Hepatocyte (in vitro differentiated cells): ENCODE measurements at places on chromosomes 3 and 15. TPM values are rescaled to one million over a fixed set of nuclear protein-coding genes. Genes with fewer than 3 reads are reported as not detected.
A peak's percentile ranks its signal among the peaks of the same experiment; 100 is the strongest.

DNA sequence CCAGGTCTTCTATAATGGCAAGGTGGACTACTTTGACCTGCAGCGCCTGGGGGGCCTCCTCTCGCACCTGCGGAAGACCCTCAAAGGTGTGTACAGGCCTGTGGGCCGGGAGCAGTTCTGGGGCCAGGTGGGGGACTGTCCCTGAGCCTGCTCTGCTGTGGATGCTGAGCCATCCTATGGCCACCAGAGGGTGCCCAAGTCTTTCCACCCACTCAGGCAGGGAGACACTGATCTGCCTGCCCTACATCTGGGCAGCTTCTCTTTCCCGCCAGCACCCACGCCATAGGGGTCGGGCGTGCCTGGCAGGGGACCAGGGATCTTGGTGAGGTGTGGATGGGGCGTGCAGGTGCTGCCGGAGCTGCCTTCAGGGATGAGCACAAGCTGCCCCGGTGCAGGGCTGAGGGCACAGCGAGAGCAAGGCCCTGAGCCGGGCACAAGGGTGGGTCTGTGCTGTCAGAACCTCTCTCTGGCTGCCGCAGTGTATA, 14.1 kb downstream of the RNF123 start:
- H3K4me1 ChIP-seq, result no peaks in the 10 kb centered on the region
- H3K36me3 ChIP-seq, result no peaks in the 10 kb centered on the region
- H3K4me3 ChIP-seq, result no peak overlapping the region
- peak; percentile 74 for DNase-seq

DNA sequence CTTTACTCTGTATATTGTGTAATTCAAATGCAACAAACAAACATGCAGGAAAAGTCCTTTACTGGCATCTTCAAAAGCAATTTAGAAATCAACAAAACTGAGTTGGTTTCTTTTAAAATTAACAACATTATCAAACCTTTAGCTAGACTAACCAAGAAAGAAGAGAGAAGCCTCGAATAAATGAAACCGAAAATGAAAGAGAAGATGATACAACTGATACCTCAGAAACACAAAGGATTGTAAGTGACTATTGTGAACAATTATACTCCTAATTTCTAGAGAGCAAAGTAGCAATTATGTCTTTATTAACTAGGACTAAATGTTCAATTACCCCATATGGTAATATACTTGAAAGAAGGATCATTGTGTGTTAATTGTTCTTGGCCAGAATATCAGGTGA, 49.2 kb upstream of the P3H2 start:
- no peak overlapping the region for H3K4me3 ChIP-seq
- no peaks in the 10 kb centered on the region for H3K36me3 ChIP-seq
- no peaks in the 10 kb centered on the region for H3K4me1 ChIP-seq
- DNase-seq, result no peak
- no peaks in the 10 kb centered on the region for H3K27me3 ChIP-seq

- H3K4me3 ChIP-seq, result no peak overlapping the region
- H3K27ac ChIP-seq, result no peak overlapping the region
- no peaks in the 10 kb centered on the region for H3K4me1 ChIP-seq
- H3K27me3 ChIP-seq, result no peaks in the 10 kb centered on the region
Measured at GRCh38 chr15:60551147-60551780, 72.3 kb upstream of the ICE2 start.

DNA sequence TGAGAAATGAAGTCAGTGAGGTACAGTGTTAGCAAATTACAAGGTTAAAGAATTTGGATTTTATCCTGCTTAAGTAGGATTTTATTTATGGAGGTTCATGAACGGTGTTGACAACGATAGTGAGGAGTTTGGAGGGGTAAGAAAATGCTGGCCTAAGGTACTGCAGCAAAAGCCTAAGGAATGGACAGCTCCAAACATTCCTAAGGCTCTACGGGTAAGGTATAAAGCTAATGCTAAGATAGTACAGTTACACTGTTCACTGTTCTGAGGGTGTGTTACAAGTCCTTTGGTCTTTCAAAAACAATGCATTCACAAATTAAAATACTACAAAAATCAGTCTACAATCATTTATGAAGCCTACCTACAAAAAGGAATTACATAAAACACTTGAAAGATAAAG, 7.3 kb downstream of the MTMR10 start:
- peaks cover 4% of the 10 kb centered on the region for H3K4me1 ChIP-seq
- H3K27ac ChIP-seq, result no peak overlapping the region
- DNase-seq, result no peak

DNA sequence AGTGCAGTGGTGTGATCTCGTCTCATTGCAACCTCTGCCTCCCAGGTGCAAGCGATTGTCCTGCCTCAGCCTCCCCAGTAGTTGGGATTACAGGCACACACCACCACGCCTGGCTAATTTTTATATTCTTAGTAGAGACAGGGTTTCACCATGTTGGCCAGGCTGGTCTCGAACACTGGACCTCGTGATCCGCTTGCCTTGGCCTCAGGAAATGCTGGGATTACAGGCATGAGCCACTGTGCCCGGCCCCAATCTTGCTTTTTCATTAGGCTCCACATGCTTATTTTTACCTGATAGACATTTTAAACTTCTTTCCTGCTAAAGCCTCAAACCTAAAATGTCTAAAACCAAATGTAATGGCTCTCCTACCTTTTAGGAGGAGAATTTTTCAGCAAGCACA, 817.0 kb upstream of the NECTIN3 start:
- no peaks in the 10 kb centered on the region for H3K4me1 ChIP-seq
- H3K27ac ChIP-seq, result no peak overlapping the region
- no peaks in the 10 kb centered on the region for H3K36me3 ChIP-seq

- no peak overlapping the region for H3K4me3 ChIP-seq
- H3K27ac ChIP-seq, result no peak overlapping the region
- H3K4me1 ChIP-seq, result no peaks in the 10 kb centered on the region
- H3K36me3 ChIP-seq, result no peaks in the 10 kb centered on the region
- H3K27me3 ChIP-seq, result no peaks in the 10 kb centered on the region
Measured at GRCh38 chr3:59979542-59979941, 929.7 kb upstream of the CFAP20DC start.

GRCh38 chr15:100531204-100531603, 2.5 kb upstream of the CERS3 start:
- no peaks in the 10 kb centered on the region for H3K4me1 ChIP-seq
- no peak overlapping the region for H3K27ac ChIP-seq
- H3K4me3 ChIP-seq, result no peak overlapping the region

GRCh38 chr3:40437889-40438288, 19.2 kb upstream of the RPL14 start:
- no peak overlapping the region for H3K4me3 ChIP-seq
- no peaks in the 10 kb centered on the region for H3K4me1 ChIP-seq
- no peak overlapping the region for H3K27ac ChIP-seq
- H3K27me3 ChIP-seq, result no peaks in the 10 kb centered on the region
- no peaks in the 10 kb centered on the region for H3K36me3 ChIP-seq

DNA sequence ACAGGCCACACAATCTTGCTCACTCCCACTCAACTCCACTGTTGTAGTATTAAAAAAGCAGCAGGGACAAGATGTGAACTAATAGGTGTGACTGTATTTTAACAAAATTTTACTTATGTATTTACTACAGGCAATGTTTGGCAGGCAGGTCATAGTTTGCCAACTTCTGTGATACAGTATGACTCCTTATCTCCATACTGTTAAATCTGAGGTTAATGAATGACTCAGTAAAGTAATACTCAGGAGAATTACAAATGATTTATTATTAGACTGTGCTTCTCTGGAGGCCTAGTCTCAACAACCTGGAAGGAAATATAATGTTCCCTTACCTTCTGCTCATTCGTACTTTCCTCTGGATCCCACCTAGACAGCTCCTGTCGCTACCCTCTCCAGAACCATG, 258.6 kb upstream of the KCNMB2 start:
- no peaks in the 10 kb centered on the region for H3K36me3 ChIP-seq
- no peaks in the 10 kb centered on the region for H3K27me3 ChIP-seq
- no peak for DNase-seq
- H3K27ac ChIP-seq, result peak overlapping the region; percentile 66
- H3K4me1 ChIP-seq, result peaks cover 4% of the 10 kb centered on the region

DNA sequence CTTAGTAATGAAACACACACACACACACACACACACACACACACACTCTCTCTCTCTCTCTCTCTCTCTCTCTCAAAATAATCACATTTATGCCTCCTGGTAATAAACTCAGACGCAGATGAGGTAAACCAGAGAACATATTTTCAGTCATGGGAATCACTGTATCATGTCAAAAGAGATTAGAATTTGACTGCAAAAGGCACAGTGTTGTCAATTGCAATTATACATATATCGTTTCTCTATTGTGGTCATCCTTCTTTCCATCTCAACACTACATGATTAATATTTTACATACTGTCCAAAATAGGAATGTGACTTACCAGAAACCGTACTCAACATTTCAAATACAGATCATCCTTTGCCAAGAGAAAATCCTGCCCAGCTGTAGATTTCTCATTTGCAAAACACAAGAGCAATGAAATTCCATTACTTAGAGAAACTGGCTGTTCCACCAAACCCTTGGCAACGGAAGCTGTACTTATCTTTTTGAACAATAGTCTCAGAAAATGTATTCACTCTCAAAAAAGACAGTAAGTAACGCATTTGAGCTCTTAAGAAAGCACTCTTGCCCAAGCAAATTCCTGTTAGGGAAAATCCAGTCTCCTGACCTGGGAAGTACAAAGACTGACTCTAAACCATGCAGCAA, 24.3 kb downstream of the PDZRN3 start:
- peak; percentile 26 for DNase-seq
- H3K4me3 ChIP-seq, result no peak overlapping the region
- peak overlapping the region; percentile 59 for H3K27ac ChIP-seq
- H3K4me1 ChIP-seq, result peaks cover 56% of the 10 kb centered on the region
- H3K36me3 ChIP-seq, result no peaks in the 10 kb centered on the region

DNA sequence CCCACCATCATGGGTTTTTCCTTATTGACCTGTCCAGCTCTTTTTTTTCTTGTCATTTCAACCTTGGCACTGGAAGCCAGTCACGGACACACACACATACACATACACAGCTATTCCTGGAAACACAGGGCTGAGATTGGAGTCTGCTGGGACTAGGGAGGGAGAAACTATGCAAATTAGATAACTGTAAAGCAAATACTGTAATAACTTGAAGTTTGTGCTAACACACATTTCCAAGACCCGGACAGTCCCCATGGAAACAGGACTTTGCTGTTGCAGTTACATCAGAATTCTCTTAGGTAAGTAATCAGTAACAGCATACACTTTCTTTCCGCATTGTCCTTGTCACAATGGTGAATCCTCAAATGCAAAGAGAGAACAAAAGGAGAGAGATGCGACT, 304.4 kb downstream of the KBTBD8 start:
- no peaks in the 10 kb centered on the region for H3K27me3 ChIP-seq
- H3K4me3 ChIP-seq, result no peak overlapping the region
- DNase-seq, result peak; percentile 23
- H3K4me1 ChIP-seq, result no peaks in the 10 kb centered on the region

- no peak overlapping the region for H3K4me3 ChIP-seq
- no peaks in the 10 kb centered on the region for H3K27me3 ChIP-seq
- no peak overlapping the region for H3K27ac ChIP-seq
- H3K4me1 ChIP-seq, result no peaks in the 10 kb centered on the region
Measured at GRCh38 chr15:80904998-80905397, 84.6 kb downstream of the MESD start.

DNA sequence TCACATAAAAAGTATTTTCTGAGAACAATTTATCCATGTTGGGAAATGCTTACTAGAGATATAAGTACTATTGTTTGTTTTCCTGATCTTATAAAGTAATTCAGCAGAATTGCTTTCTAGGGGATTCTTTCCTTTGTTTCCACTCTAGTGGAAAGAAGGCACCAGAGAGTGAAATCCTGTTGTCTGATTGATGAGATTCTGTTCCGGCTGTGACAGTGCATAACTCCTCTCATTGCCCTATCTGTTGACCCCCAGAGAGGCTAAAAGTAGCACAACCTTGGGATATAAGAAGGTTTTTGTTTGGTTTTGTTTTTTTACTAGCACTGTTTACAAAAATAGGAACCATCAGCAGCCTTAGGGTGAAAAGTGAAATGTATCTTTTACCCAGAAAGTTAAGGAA, 114.1 kb downstream of the ALCAM start:
- no peak for DNase-seq
- no peak overlapping the region for H3K4me3 ChIP-seq
- no peaks in the 10 kb centered on the region for H3K27me3 ChIP-seq
- no peak overlapping the region for H3K27ac ChIP-seq

DNA sequence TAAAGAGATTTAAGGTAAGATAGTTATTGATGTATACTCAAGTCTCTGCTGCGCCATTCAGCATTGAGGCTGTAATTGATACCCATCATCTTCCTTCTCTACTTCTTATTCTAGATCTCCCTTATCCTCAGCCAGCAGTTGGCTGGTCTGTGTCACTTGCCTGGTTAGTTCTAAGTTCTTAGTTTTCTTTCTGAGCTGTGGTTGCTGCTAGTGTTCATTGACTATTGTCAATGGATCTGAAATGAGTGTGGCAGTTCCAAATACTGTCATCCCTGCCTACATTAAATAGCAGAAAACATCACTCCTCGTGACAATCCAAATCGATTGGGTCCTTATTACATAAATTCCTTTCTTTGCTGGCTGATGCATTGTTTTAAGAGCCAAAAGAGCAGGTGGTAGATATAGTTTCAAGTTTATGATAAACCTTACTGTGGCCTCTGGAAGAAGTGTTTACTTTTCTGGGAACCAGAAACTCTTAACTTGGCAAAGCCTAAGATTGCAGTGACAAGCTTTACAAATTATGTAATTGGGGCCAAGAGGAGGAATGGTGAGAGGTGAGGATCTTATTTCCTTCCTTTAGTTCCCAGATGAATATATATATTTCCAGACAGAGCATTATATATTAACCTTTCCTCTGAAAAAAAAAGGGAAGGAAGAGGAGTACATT, 168.0 kb downstream of the GMNC start:
- peaks cover 13% of the 10 kb centered on the region for H3K4me1 ChIP-seq
- no peak overlapping the region for H3K27ac ChIP-seq
- no peak overlapping the region for H3K4me3 ChIP-seq
- H3K36me3 ChIP-seq, result no peaks in the 10 kb centered on the region
- DNase-seq, result no peak
- H3K27me3 ChIP-seq, result no peaks in the 10 kb centered on the region

DNA sequence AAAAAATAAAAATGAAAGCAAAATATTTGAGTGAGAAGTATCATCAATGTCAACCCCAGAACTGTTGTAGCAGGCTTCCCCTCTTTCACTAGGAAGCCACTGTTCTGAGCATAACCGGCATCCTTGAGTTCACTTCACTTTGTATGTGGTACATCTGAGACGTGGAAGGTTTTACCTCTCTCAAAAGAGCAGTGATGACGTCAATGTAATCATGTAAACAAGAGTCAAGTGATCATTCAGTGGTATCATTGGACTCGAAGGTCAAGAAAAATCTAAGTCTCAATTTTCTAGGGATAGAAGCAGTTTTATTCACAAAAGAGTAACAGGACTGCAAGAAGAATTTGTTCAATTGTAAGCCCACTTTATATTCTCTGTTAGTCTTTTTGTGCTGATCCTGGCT, 339.8 kb upstream of the THRB start:
- H3K27me3 ChIP-seq, result peaks cover 25% of the 10 kb centered on the region
- no peak for DNase-seq
- no peaks in the 10 kb centered on the region for H3K36me3 ChIP-seq
- no peaks in the 10 kb centered on the region for H3K4me1 ChIP-seq
- H3K4me3 ChIP-seq, result no peak overlapping the region

The REC114 gene
- not detected in 2 replicates for total RNA-seq

The PSMD6 gene
- 99.6 and 101 TPM in 2 replicates for total RNA-seq

The HTD2 gene
- 4.5 and 13.0 TPM in 2 replicates for total RNA-seq

The TM4SF18 gene
- 1.7 and 3.7 TPM in 2 replicates for total RNA-seq

The IGSF11 gene
- 0.40 TPM in 1 of 2 replicates, not detected in the other for total RNA-seq

The CCR8 gene
- total RNA-seq, result not detected in 2 replicates

The GOLGA8T gene
- not detected in 2 replicates for total RNA-seq

The SIAH2 gene
- 43.6 and 46.4 TPM in 2 replicates for total RNA-seq

The TMC3 gene
- 0.12 and 0.43 TPM in 2 replicates for total RNA-seq

The CYP1A2 gene
- total RNA-seq, result 0.40 TPM in 1 of 2 replicates, not detected in the other

The KLF15 gene
- 16.7 and 19.9 TPM in 2 replicates for total RNA-seq

The SERPINI2 gene
- total RNA-seq, result not detected in 2 replicates

The ANKRD34C gene
- total RNA-seq, result 0.04 TPM in 1 of 2 replicates, not detected in the other

The HDC gene
- total RNA-seq, result 0.44 TPM in 1 of 2 replicates, not detected in the other
